Nucleus accumbens (tissue), 56 donors: ENCODE measurements at places on chromosomes 7 and 10.

DNA sequence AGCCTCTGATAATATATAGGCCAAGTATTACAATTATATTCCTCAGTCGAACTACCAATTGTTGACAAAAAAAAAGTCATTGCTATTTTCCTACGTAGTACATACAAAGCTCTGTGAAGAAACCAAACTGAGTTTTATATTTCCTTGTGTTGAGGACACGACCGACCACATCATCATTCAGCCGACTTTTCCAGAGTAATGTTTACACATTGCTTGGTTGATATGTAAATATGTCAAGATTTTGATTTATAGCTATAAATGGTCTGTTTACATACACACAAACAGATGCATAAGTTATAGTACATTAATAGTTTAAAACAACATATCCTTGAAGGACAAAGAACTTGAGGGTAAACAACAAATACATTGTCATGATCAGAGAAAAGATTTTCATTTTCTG, 121.5 kb downstream of the CRPPA start:
- no peak for DNase-seq

DNA sequence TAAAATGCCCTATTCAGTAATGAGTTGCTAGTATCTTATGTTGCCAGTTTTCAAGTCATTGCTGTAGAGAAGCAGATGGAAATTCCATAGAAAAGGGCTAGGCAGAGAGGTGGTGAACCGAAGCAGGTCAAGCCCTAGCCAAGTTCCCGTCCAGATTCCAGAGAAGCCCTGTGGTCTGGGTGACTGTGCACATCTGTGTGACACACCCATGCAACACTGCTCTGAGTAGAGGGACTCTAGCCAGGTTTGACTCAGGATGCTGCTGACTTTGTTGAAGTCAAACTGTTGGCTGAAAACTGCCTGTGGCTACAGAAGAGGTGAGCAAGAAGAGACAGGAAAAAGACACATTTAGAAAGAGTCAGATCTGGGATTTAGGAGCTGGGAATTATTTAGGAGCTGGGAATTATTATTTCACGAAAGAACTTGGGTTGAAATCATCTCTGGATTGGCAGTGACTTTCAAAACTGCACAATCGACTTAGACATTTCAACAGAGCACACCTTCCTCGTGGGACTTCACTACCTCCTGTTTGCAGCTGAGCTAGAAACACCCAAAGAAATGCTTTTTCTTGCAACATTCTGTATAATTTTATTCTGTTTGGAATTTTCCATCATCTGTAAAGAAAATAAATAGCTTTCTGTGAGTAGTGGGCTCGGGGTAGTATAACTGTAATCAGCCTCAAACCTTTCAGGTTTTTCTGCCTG, 149.1 kb upstream of the PRKCQ start:
- no peak for DNase-seq

GRCh38 chr10:88065383-88066049, 202.1 kb downstream of the PTEN start:
- no peak for DNase-seq

GRCh38 chr7:25436413-25436812, 208.1 kb upstream of the NPVF start:
- DNase-seq = no peak

DNA sequence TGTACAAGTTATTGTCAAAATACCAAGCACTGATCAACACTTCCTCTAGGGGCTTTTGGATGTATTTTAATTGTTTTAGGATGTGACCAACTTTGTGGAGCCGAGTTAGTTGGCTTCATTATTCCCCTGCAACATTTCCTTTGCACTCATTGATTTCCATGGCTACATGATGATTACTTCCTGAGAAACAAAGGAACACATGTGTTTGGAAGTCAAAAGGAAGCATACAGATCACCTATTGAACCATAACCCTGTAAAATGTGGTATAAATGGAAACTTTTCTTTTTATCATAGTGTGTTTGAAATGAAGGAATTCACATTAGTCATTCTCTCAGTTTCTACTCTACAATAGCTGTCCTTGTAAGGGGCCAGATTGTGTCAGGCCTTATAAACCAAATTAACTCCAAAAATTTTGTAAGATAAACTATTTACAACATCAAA, 32.2 kb upstream of the EXOC6 start:
- DNase-seq = no peak

- DNase-seq = no peak
Measured at GRCh38 chr10:30285970-30286369, 63.1 kb downstream of the MTPAP start.

DNA sequence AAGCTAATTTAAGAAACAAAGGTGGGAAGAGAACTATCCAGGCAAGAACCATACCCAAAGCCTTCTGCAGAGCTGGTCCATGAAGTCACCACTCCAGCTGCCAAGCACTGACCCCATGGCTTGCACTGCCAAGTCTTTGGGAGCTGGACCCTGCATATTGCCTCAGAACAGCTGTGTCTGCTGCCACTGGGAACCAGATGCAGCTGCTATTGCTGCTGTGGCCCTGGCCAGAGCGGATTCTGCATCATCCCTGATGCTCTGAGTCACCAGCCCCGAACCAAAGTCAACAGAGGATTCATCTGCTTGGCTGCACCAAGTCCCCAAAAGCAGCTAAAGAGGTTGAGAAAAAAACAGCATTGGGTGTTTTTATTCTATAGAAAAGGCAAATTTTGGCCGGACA, 39.2 kb upstream of the GSAP start:
- peak; percentile 41 for DNase-seq

GRCh38 chr7:2072798-2073197, 159.9 kb downstream of the MAD1L1 start:
- DNase-seq = no peak

DNA sequence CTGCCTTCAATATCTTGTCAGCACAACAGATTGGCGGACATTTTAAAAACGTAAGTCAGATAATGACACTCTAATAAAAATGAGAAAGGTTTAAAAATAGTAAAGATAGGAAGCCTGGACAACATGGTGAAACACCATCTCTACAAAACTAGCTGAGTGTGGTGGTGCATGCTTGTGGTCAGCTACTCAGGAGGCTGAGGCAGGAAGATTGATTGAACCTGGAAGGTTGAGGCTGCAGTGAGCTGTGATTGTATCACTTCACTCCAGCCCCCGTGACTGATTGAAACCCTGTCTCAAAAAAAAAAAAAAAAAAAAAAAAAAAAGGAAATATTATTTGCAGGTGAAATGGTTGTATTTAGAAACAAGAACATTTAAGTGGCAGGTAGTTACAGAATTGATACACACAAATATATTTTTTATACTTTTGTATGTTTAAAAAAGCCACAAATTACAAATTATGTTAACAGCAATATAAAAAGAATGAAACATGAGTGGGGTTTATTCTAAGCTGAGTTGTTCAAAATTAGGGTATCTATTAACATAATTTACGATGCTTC, 141.9 kb downstream of the ADK start:
- DNase-seq = no peak

GRCh38 chr7:27245798-27246691, 3.4 kb downstream of the EVX1 start:
- no peak for DNase-seq

- DNase-seq = no peak
Measured at GRCh38 chr7:90025771-90026170, 128.5 kb upstream of the STEAP1 start.

DNA sequence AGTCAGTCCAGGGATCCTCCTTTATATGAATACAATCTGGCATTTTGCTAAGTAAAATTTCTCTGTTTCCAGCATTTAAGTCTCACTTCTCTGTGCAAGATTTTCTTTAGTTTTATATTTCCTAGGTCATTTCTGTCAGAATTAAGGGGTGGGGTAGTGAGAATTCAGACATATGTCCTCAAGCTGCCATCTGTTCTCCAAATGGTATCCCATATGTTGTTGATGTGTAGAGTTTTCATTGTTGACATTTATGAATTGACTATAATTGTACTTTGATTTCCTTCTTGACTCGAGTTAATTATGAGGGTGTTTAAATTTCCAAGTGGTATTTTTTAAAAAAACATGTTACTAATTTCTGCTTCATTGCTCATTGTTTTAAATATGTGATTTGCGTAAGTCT, 148.8 kb downstream of the NPSR1 start:
- no peak for DNase-seq

DNA sequence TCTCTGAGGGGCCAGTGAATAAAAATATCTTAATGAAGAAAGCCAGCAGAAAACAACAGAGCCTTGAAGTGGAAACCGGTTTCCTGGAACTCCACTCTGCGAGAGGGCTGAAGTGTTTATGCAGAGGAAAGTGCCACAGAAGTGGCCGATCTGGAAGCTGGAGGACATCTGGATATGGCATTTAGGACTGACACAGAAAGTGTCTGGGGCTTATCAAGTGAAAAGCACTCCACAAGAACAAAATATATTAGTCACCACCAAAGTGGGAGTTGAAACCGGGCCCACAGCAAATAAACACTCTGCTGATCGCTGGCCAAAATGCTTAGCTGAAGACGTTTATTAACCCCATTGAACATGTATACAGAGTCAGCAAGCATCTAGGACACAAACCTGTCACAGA, 7.8 kb downstream of the NOD1 start:
- no peak for DNase-seq

- DNase-seq = no peak
Measured at GRCh38 chr10:100985336-100985735, 2.0 kb downstream of the MRPL43 start.

DNA sequence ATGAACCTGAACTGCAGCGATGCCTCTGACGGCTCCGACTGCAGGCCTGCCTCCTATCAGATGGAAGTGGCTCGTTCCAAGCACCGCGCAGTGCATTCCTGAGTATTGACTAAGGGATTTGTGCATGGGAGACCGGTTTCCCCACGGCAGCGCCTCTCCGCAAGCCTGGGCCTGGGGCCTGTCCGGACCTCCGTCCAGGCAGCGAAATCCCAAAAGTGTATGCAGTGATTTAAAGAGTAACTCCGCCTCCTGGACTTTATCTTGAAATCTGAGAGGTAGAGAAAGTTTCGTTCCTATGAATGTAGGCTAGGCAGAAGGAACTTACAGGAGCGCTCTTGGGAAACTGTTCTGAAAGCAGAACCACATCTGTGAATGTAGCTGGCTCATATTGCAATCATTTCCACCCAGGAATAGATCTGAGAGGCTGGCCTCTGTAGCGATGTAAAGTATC, 106.2 kb upstream of the CELF2 start:
- no peak for DNase-seq

DNA sequence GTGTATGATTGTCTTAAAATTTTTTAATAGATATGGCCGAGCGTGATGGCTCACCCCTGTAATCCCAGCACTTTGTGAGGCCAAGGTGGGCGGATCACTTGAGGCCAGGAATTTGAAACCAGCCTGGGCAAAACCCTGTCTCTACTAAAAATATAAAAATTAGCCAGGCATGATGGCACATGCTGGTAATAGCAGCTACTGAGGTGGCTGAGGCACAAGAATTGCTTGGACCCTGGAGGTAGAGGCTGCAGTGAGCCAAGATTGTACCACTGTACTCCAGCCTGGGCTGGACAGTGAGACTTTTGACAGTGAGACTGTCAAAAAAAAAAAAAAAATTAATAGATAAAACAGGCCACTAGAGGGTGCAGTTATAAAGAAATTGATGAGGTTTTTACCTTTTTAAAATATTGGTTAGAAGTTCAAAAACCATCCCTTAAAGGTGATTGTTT, 20.5 kb downstream of the NOM1 start:
- DNase-seq = no peak

DNA sequence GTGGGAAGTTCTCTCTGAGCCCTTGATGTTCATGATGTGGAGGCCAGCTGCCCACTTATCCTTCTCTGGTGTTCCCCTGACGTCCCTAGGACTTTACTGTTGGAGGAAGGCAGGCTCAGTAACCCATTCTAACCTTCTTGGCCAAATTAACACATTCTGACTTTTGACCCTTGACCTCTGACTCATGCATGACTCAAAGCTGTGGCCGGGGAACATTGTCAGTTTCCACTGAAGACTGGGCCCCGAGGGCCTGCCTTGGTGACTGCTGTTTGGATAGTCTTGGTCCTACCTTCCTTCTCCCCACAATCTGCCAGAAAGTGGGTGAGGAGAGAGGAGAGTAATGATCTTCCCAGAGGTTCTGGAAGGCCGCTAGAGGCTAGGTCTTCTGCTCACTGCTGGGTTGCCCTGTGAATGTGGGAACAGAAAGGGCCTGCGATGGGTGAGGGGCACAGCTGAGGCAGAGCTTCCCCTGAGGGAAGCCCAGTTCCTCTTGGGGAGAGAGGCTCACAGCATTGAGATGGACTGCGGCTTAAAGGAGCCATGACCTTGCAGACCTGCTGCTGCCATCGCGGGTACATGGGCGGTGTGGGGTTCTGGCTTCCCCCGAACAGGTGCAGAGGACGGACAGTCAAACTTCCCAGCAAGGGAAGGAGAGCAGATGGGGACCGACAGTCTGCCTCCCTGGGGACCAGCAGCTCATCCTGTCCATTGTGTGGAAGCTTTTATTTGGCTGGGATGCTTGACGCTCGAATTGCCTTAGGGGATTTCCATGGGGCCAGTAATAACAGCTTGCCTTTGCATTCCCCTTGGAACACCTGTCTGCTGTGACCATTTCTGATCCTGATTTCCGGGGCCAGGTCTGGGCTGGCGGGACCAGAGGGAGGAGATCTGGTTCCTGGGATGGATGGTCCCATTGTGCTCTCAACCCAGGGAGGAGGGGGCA, 43.8 kb downstream of the ADAMTS14 start:
- DNase-seq = no peak

GRCh38 chr7:98685541-98685940, 68.5 kb downstream of the NPTX2 start:
- DNase-seq = no peak

DNA sequence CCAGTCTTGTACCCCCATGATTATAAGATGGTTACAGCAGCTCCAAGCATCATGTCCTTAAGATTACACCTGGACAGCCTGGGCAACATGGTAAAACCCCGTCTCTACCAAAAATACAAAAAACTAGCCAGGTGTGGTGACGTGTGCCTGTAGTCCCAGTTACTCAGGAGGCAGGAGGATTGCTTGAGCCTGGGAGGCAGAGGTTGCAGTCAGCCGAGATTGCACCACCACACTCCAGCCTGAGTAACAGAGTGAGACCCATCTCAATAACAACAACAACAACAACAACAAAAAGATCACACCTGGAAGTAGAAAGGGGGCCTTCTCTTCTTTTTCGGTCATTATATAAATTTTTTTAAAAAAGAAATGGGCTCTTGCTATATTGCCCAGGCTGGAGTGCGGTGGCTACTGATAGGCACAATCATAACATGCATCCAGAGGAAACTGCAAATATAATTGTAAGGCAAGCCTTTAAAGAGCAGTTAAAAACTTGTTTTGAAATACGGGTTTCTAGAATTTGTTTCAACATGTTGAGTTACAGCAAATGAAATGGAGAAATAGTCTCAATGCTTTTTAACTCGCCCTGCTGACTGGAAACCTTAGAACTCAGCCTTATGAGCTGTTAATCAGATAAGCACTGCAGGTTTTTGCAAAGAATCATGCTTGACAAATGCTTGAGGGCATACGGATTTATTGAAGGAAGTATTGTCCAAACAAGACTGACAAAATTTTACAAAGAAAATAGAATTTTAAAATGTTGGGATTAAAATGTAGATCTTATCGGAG, 4.7 kb upstream of the ENTPD7 start:
- no peak for DNase-seq

- no peak for DNase-seq
Measured at GRCh38 chr10:24000271-24000813, 208.6 kb upstream of the KIAA1217 start.
